ENCODE measurements at places on chromosomes 1 and 21.
A peak's percentile ranks its signal among the peaks of the same experiment; 100 is the strongest.

DNA sequence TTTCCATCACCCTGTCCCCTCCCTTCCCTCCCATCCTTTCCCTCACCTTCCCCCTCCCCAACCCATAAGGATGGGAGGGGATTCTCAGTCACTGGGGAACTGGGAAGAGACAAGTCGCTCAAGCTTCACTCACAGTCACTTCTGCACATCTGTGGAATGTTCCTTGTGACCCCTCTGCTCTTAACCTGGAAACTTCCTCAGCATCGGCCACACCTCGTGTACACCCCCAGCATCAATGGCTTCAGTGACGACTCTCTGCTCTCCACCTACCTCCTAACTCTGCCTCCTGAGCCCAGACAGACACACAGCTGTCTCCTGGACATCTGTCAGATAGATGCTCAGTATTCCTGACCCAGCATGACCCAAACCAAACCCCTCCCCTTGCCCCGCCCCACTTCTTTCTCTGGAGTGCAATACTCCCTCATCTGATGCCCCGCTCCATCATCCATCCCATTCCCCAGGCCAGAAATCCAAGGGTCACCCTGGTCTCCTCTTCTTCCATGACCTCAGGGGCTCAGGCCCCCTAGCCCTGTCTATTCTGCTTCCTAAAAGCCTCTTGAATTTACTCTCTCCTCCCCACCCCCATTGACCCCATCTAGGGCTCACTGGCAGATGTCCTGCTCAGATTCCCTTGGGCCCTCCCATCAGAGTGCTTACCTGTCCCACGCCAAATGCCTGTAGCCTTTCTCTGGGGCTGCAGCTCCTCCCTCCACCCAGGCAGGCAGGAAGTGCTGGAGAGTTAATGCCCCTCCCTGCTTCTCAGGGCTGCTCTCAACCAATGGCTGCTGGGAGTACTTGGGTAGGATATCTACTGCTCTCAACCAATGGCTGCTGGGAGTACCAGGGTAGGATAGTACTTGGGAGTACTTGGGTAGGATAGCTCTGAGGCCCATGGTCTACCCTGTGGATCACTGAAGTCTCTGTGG is 83.1 kb upstream of the CSF3R start:
- no peak for DNase-seq

DNA sequence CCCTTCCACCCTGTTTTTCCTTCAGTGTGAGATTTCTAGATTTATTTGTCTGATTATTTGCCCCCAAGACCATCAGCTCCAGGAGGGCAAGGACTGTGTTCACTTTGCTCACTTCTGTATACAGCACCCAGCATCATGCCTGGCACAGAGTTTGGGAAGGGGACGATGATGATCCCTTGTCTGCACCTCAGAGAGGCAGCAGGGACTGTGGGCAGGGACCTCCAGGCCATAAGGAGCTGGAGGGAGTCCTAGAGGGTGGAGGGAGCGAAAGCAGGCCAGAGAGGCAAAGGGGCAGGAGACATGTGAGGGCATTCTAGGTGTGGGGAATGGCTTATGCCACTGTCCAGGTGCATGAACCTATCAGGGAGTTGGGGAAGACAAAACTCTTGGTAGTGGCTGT is 32.8 kb downstream of the H3-3A start:
- DNase-seq = no peak

GRCh38 chr1:240821925-240822324 is 210.0 kb upstream of the GREM2 start:
- no peak for DNase-seq

DNA sequence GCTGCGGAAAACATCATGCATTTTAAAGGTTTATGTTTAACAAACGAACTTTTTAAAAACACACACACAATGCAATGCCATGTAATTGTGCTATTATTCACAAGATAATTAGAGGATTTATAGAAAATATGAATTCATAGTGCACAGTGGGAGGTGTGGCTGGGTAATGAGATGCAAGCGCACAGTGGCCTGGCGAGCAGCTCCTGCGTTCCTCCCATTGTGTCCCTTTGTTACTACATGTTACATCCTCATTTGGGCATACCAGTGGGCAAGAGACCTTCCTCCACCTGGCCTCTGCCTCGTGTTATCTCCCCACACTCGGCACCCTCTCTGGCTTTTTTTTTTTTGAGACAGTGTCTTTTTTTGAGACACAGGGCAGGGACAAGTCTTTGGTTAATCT is 30.0 kb upstream of the TENT5B start:
- no peak for DNase-seq

- DNase-seq = no peak
Observed at GRCh38 chr1:18482721-18483425, 2.1 kb downstream of the KLHDC7A start.

DNA sequence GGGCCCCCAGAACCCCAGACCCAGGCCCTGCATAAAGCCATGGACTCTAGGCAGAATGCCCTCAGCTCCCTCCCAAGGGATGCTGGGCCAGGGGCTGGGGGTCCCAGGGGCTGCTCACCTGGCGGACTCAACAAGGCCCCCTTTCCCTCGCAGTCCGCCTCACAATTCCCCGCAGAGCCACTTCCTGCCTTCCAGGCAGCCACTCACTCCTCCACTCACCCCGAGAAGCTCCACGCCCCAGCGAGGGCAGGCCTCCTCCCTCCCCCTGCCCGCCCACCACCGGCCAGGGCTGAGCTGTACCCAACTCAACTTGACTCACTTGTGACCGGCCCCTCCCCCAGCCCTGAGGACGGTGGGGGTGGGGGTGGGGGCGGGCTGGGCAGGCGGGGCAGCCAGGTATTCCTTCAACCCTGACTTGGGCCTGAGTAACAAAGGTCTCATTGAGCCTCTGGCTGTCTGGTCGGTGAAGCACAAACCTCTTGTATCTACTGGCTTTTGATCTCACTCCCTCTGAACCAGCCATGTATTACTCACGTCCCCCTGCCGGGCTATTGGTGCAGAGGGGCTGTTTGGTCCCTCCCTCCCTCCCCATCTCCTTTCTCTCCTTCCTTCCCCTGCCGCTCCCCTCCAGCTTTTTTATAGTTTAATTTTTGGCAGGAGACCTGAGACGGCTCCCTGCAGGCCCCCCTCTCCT is 5.9 kb downstream of the BLACAT1 start:
- no peak for DNase-seq

- DNase-seq = no peak
Observed at GRCh38 chr1:18536915-18537314, 56.2 kb downstream of the KLHDC7A start.

- DNase-seq = no peak
Observed at GRCh38 chr21:14527696-14528652, 18.1 kb downstream of the SAMSN1 start.

DNA sequence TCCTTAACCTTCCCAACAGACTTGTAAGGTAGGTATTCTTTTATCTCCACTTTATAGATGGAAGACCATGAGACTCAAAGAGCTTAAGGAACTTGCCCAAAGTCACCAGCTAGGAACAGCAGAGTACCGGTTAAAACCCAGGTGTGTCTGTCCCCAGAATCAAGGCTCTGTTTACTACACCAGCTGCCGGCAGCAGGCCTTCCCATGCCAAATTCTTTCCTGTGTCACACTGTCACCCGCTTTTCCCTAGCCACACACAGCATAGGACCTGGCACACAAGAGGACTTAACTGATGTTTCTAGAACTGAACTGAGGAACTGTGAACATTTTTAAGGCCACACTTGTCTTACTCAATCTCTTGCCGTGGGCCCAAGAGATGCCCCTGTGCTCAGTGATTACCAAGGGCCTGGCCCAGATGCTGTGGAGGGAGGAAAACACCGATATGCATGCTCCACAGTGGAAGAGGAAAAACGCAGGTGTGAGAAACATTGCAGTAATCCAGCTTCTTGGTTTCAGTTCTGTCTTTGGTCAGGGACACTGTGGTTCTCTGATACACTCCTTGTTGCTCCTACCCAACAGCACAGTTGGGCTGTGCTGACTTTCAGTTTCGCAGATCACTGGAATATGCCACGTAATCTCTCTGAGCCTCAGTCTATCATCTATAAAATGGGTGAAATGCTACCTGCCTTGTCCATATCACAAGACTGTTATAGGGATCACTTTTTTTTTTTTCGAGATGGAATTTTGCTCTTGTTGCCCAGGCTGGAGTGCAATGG is 13.9 kb upstream of the LY9 start:
- no peak for DNase-seq

- no peak for DNase-seq
Observed at GRCh38 chr1:59928996-59929395, 2.4 kb upstream of the CYP2J2 start.

- no peak for DNase-seq
Observed at GRCh38 chr1:23872421-23872820, 4.3 kb upstream of the FUCA1 start.

DNA sequence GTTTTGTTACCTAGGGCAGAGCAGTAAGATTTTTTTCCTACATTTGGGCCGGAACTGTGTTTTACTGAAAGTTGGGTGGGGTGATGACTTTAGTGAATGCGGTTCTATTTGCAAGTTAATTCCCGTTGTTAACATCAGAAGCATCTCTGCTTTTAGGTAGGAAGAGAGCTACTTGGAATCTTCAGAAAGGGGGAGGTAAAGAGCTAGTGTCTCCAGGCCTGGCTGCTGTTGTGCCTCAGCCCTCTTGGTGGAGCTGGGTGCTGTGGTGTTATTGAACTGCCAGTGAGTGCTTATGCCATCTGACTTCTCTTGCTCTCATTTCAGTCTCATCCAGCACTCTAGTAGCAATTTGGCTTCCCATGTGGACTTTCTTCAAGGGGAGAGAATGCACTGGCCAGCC is 3.4 kb downstream of the KDM4A start:
- peak; percentile 61 for DNase-seq

DNA sequence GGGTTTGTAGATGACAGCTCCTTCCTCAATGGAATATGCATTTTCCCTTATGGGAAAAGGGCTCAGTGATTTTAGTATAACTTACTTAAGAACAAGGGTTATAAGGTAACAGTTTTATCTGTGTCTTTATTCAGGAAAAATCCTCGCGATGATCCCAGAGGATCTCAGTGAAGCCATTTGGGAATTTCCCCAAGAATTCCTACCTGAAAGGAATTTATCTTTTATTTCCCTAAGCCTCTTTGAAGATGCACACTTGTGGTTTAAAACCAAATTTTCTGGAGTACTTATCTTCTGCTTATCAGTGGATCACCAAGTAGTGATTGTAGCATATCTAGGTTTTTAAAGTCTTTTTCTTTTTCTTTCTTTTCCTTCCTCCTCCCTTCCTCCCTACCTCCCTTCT is 58.8 kb downstream of the AK4 start:
- no peak for DNase-seq

DNA sequence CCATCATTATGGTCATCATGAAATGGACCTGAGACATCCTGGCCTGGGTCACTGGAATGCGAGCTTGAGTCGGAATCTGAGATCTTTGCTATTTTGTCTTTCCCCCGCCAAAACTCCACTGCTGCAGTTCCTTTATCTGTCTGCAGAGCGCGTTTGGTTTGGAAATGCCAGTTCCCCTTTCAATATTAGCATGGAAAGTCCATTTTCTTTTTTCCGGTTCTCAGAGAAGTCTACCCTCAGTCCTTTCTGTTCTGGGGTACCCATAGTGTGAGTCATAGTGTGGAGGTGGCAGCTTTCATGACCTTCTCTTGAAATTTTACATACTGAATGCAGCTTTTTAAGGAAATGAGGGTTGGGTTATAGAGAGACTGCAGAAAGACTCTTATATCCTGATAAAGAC is 14.6 kb downstream of the CACNA1E start:
- DNase-seq = no peak

GRCh38 chr1:74392840-74393239 is 119.6 kb downstream of the LRRC53 start:
- DNase-seq = no peak

- DNase-seq = no peak
Observed at GRCh38 chr1:157478030-157478429, 74.3 kb downstream of the FCRL5 start.

GRCh38 chr21:41402231-41402630 is 23.8 kb upstream of the MX1 start:
- no peak for DNase-seq

DNA sequence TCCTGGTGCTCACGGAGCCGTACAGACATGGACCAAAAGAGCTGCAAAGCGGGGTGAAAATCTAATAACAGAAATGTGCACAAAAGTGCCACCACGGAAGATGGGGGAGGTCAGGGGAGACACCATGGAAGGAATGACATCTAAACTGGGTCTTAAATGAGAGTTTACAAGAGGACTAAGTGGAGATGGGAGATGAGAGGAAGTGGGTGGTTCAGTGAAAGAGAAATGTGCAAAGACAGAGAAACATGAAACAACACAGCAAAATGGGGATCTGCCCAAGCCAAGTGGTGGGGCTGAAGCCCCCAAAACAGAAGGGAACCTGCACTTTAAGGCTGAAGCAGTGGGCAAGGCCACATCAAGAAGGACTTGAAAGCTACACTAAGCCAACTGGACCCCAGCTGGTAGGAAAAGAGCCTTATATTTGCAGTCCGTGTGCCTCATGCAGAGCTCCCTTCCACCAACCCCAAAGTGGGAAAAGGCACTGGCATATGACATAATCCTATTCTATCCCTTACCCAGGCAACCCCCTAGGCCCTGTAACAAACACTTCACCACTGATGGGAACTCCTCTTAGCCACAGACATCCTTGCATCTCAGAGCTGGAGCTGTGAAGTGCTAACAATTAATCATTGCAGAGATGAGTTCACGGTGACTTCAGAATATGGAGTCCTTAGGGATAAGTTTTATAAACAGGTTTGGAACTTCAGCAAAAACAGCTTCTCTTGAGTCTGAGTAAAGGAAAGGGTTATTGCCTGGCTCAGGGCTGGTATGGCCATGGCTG is 198.6 kb upstream of the EDN2 start:
- DNase-seq = no peak

GRCh38 chr1:5514527-5515183 is 477.6 kb downstream of the NPHP4 start:
- DNase-seq = peak; percentile 22

- no peak for DNase-seq
Observed at GRCh38 chr1:161106431-161106830, 8.3 kb downstream of the KLHDC9 start.
